ENCODE measurements at places on chromosomes 1 and 21.

GRCh38 chr1:173043253-173043652, 7.5 kb downstream of the TNFSF18 start:
- H3K27me3 ChIP-seq: no peaks in the 10 kb centered on the region
- no peaks in the 10 kb centered on the region for H3K36me3 ChIP-seq
- H3K4me3 ChIP-seq: no peak overlapping the region
- no peak for DNase-seq
- no peak overlapping the region for H3K27ac ChIP-seq

DNA sequence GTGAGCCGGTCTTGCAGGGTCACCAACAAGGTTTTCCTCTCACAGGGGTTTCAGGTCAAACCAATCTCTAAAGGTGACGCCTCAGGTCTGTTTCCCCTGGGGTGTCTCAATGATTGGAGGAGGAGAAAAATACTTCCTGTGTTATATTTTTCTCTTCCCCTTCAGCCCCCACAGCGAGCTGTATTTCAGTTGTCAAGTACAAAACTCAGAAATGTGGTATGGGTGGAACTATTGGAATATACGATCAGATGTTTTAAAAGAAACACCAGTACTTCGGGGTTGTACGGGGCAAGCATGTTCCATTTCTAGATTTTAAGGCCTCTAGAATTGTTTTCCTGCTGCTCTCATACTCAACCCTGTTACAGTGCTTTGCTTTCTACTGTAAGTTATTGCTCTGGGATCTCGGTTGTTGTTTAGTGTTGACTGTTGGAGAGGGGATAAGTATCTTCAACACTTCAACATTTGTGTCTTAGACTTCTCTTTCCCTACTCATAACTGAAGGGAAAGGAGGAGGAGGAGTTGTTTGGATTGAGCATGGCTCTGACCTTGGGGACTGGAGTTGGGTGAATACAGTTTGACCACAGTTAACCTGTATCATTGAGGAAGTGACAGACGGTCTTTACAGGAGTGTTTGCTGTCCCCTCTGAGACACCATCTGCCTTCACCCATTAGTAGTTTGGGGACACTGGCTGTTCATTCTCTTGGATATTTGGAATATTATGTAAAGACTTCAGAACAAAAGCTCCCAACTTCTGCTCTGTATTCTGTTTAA, 2.0 kb downstream of the MAPKAPK2 start:
- H3K36me3 ChIP-seq: no peaks in the 10 kb centered on the region
- H3K27me3 ChIP-seq: no peaks in the 10 kb centered on the region

- H3K4me3 ChIP-seq: peak overlapping the region; percentile 30
- no peaks in the 10 kb centered on the region for H3K36me3 ChIP-seq
- H3K4me1 ChIP-seq: peaks cover 36% of the 10 kb centered on the region
- no peak overlapping the region for H3K27ac ChIP-seq
- peak; percentile 38 for DNase-seq
Measured at GRCh38 chr1:155514582-155515187, 47.9 kb downstream of the ASH1L start.

DNA sequence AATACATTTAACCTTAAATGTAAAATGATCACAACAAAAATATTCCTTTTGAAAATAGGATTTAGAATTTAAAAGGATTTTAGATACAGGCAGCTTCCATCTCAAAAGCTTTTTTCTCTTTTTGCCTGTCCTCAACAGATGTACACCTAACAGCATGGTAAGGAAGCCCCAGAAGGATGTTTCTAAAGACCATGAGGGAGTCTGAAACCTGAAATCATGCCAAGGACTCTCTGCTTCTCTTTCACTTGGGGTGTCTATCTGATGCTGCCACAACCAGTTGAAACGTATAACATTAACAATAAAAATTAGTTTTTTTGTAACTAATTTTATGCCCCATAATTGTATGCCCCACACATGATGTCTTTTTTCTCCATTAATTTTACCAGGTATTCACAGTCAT, 5.4 kb upstream of the ZNF281 start:
- no peaks in the 10 kb centered on the region for H3K27me3 ChIP-seq
- no peak overlapping the region for H3K27ac ChIP-seq
- no peak overlapping the region for H3K4me3 ChIP-seq
- DNase-seq: no peak
- no peaks in the 10 kb centered on the region for H3K4me1 ChIP-seq

GRCh38 chr1:192545896-192546521, 29.6 kb upstream of the RGS1 start:
- H3K27ac ChIP-seq: no peak overlapping the region
- H3K4me1 ChIP-seq: peaks cover 63% of the 10 kb centered on the region
- no peak overlapping the region for H3K4me3 ChIP-seq
- no peak for DNase-seq

DNA sequence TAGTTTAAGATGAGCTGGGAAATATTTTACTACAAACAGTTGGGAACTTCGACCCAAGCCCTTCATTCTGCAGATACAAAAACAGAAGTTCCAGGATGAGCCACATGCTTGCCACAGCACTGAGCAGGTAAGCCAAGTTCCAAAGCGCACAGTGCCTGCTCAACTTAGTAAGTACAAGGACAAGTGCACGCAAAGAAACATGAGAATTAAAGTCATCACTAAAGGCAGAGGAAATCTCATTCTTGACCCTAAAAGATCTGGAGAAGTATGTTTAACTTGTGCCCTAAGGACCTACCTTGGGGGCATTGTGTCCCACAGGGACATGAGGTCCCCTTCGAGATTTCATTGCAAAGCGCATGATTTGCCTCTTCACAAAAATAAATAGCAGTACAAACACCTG, 1.2 kb upstream of the UBAP2L start:
- H3K27ac ChIP-seq: peak overlapping the region; percentile 97
- H3K4me1 ChIP-seq: peaks cover 59% of the 10 kb centered on the region
- DNase-seq: no peak
- peak overlapping the region; percentile 93 for H3K4me3 ChIP-seq
- H3K27me3 ChIP-seq: no peaks in the 10 kb centered on the region

GRCh38 chr1:45103534-45103933, 91.5 kb downstream of the UROD start:
- no peak overlapping the region for H3K27ac ChIP-seq
- no peak overlapping the region for H3K4me3 ChIP-seq
- no peaks in the 10 kb centered on the region for H3K36me3 ChIP-seq
- no peaks in the 10 kb centered on the region for H3K27me3 ChIP-seq
- DNase-seq: no peak

- H3K27me3 ChIP-seq: no peaks in the 10 kb centered on the region
- H3K27ac ChIP-seq: no peak overlapping the region
- no peak overlapping the region for H3K4me3 ChIP-seq
- H3K4me1 ChIP-seq: no peaks in the 10 kb centered on the region
- DNase-seq: no peak
Measured at GRCh38 chr1:5780324-5780716, 211.9 kb downstream of the NPHP4 start.

DNA sequence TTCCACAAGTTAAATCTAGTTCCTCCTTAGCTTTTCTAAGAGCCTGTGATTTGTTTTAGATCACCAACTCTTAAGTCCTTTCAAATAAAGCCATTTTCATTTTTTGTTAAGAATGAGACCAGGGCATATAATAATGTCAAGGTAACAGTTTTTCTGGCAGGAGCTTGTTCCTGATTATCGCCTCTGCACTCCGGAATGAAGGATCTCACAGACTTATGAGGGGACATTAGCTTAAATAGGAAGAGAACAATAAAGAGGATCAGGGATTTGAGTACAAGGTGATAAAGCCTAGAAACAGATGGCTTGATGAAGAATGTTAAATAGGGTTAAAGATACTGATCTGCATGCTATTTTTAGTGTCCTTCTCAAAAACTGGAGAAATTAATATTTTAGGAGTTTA, 13.6 kb upstream of the OTUD7B start:
- H3K27me3 ChIP-seq: no peaks in the 10 kb centered on the region
- no peak overlapping the region for H3K27ac ChIP-seq
- no peaks in the 10 kb centered on the region for H3K4me1 ChIP-seq
- DNase-seq: no peak
- H3K4me3 ChIP-seq: no peak overlapping the region

DNA sequence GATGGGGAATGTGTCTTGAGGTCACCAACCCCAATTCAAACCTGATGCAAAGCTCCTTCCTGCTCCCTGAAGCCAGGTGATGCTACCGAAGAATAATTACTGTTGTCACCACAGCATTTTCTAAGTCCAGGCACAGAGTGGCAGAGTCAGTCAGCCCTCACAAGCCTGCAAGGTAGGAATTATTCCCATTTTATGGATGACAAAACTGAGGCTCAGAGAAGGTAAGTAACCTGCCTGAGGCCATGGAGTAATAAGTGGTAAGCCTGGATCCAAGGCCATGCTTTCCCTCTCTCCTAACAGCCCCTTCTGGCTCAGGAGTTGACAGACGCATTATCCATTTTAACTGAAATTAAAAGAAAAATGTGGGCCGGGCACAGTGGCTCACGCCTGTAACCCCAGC, 23.0 kb downstream of the CTNNBIP1 start:
- no peaks in the 10 kb centered on the region for H3K27me3 ChIP-seq
- no peak for DNase-seq
- H3K36me3 ChIP-seq: no peaks in the 10 kb centered on the region
- H3K27ac ChIP-seq: no peak overlapping the region
- no peak overlapping the region for H3K4me3 ChIP-seq

DNA sequence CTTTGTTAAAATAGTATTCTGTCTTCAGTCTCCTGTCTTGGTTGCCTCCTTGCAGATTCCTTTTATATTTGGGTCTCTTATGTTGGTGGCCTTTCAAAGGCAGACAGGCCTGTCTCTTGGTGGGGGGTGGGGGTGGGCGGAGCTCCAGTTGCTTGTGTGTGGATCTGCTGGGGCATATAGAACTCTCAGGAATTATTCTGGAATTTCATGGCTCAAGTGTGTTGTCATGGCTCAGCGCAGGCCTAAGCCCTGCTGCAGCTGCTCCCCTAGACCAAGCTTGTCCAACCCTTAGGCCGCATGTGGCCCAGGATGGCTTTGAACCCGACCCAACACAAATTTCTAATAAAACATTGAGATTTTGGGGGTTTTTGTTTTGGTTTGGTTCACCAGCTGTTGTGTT, 8.0 kb downstream of the C1orf35 start:
- no peak overlapping the region for H3K27ac ChIP-seq
- peaks cover 45% of the 10 kb centered on the region for H3K36me3 ChIP-seq
- DNase-seq: no peak
- H3K27me3 ChIP-seq: no peaks in the 10 kb centered on the region

DNA sequence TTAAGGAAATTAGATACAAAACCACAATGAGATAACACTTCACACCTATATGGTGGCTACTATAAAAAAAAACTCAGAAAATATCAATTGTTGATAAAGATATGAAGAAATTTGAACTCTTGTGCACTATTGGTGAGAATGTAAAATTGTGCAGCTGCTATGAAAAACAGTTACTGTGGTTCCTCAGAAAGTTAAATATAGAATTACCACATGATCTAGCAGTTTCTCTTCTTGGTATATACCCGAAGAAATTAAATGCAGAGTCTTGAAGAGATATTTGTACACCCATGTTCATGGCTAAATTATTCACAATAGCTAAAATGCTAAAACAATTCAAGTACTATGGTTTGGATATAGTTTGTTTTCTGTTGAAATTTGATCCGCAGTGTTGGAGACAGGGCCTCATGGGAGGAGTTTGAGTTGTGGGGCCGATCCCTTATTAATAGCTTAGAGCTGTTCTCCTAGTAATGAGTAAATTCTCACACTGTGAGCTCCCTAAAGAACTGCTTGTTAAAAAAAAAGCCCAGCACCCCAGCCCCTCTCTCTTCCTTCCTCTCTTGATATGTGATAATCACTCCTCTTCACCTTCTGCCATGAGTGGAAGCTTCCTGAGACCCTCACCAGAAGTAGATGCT, 1412.1 kb downstream of the PLA2G4A start:
- H3K4me3 ChIP-seq: no peak overlapping the region
- no peak overlapping the region for H3K27ac ChIP-seq
- H3K4me1 ChIP-seq: no peaks in the 10 kb centered on the region
- H3K27me3 ChIP-seq: no peaks in the 10 kb centered on the region
- no peak for DNase-seq

- no peak overlapping the region for H3K27ac ChIP-seq
- no peaks in the 10 kb centered on the region for H3K27me3 ChIP-seq
- H3K4me1 ChIP-seq: peaks cover 31% of the 10 kb centered on the region
- no peak overlapping the region for H3K4me3 ChIP-seq
- no peak for DNase-seq
Measured at GRCh38 chr1:113142791-113143190, 69.8 kb downstream of the LRIG2 start.

GRCh38 chr1:111733992-111734341, 5.2 kb downstream of the INKA2 start:
- H3K4me1 ChIP-seq: peaks cover 15% of the 10 kb centered on the region
- DNase-seq: no peak
- H3K4me3 ChIP-seq: no peak overlapping the region
- H3K36me3 ChIP-seq: no peaks in the 10 kb centered on the region

DNA sequence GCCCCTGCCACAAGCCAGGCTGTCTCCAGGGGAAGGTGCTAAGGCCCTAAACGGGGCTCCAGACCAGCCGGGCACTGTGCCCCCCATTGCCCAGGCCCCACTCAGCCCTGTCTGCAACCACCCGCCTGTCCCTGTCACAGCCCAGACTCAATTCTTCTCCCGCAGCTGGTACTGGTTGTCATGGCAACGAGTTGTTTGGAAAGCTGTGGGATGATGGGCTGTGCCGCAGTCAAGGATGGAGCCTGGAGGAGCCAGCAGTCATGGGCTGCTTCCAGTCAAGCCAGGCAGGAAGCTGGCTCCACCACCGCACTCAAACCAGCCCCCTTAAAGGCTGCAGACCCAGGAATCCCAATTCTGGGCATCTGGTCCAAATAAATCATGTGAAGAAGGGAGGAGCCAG, 4.2 kb downstream of the SPOCD1 start:
- H3K4me1 ChIP-seq: peaks cover 8% of the 10 kb centered on the region
- DNase-seq: no peak
- H3K27me3 ChIP-seq: no peaks in the 10 kb centered on the region
- H3K36me3 ChIP-seq: no peaks in the 10 kb centered on the region
- no peak overlapping the region for H3K4me3 ChIP-seq

- H3K27ac ChIP-seq: no peak overlapping the region
- no peak overlapping the region for H3K4me3 ChIP-seq
- DNase-seq: no peak
- no peaks in the 10 kb centered on the region for H3K4me1 ChIP-seq
Measured at GRCh38 chr1:8133190-8133589, 107.1 kb upstream of the ERRFI1 start.
